ENCODE measurements at places on chromosomes 6 and 20. TPM values are rescaled to one million over a fixed set of nuclear protein-coding genes. Genes with fewer than 3 reads are reported as not detected.

- H3K27ac ChIP-seq = no peak overlapping the region
- H3K36me3 ChIP-seq = no peaks in the 10 kb centered on the region
- DNase-seq = no peak
- H3K4me3 ChIP-seq = no peak overlapping the region
- peaks cover 26% of the 10 kb centered on the region for H3K27me3 ChIP-seq
- peaks cover 4% of the 10 kb centered on the region for H3K4me1 ChIP-seq
These were observed 97.0 kb upstream of the KCNG1 start for GRCh38 chr20:51119914-51120313.

GRCh38 chr6:106973836-106974335, 643 bp downstream of the CD24 start:
- H3K4me3 ChIP-seq = peak overlapping the region; percentile 62
- no peak overlapping the region for H3K27ac ChIP-seq
- H3K36me3 ChIP-seq = no peaks in the 10 kb centered on the region
- peak; percentile 58 for DNase-seq
- H3K4me1 ChIP-seq = peaks cover 4% of the 10 kb centered on the region
- H3K27me3 ChIP-seq = peaks cover 57% of the 10 kb centered on the region

GRCh38 chr6:12203001-12203400, 87.2 kb upstream of the EDN1 start:
- peaks cover 10% of the 10 kb centered on the region for H3K27me3 ChIP-seq
- H3K27ac ChIP-seq = no peak overlapping the region
- DNase-seq = no peak
- H3K4me3 ChIP-seq = no peak overlapping the region
- H3K36me3 ChIP-seq = no peaks in the 10 kb centered on the region

GRCh38 chr6:133191323-133191722, 49.8 kb upstream of the EYA4 start:
- no peaks in the 10 kb centered on the region for H3K36me3 ChIP-seq
- DNase-seq = no peak
- H3K4me3 ChIP-seq = no peak overlapping the region
- no peak overlapping the region for H3K27ac ChIP-seq

GRCh38 chr20:35502352-35502751, 27.1 kb downstream of the C20orf173 start:
- H3K27me3 ChIP-seq = no peaks in the 10 kb centered on the region
- H3K36me3 ChIP-seq = peaks cover 70% of the 10 kb centered on the region
- peaks cover 23% of the 10 kb centered on the region for H3K4me1 ChIP-seq
- H3K4me3 ChIP-seq = no peak overlapping the region
- H3K27ac ChIP-seq = no peak overlapping the region

GRCh38 chr6:131638013-131638412, 911 bp downstream of the ENPP3 start:
- H3K27ac ChIP-seq = no peak overlapping the region
- no peak for DNase-seq
- no peaks in the 10 kb centered on the region for H3K27me3 ChIP-seq
- H3K4me3 ChIP-seq = no peak overlapping the region

- no peak overlapping the region for H3K4me3 ChIP-seq
- no peaks in the 10 kb centered on the region for H3K27me3 ChIP-seq
- peaks cover 6% of the 10 kb centered on the region for H3K4me1 ChIP-seq
- H3K36me3 ChIP-seq = peaks cover 1% of the 10 kb centered on the region
These were observed 587.5 kb upstream of the ARID1B start for GRCh38 chr6:156189714-156190113.

GRCh38 chr6:327538-328116, 35.3 kb downstream of the DUSP22 start:
- no peak overlapping the region for H3K4me3 ChIP-seq
- H3K4me1 ChIP-seq = peaks cover 6% of the 10 kb centered on the region
- H3K27ac ChIP-seq = no peak overlapping the region
- no peak for DNase-seq
- H3K27me3 ChIP-seq = no peaks in the 10 kb centered on the region

DNA sequence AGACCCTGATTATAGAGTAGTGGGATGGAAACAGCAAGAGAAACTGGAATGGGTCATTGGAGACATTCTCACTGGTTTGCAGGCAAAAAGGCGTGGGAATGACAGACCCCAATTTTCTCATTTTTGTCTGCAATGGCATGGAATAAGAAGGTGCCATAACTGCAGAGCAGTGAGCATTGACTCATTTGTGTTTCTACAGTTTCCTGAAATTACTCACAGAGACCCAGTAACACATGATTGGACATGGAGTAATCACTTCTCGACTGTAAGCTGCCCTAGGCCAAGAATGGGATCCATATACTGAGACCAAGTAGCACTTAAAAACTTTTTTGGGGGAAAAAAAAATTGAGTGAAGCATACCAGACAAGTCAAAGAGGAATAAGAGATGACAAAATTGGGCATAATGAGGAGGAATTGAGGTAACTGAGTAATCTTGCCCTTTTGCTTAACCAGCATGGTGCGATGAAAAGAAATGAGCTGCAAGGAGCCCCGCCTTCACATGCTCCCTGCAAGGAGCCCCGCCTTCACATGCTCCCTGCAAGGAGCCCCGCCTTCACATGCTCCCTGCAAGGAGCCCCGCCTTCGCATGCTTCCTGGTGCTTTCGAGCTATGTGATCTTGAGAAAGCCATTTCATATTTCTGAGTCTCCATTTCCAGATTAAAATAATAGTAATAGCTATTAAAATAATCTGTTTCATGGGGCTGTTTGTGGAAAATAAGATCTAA, 44.1 kb downstream of the NHSL1 start:
- H3K36me3 ChIP-seq = peaks cover 2% of the 10 kb centered on the region
- peak overlapping the region; percentile 60 for H3K4me3 ChIP-seq
- no peaks in the 10 kb centered on the region for H3K27me3 ChIP-seq
- H3K4me1 ChIP-seq = peaks cover 24% of the 10 kb centered on the region

GRCh38 chr20:45306431-45306982, at the start of gene RBPJL:
Gene RBPJL (plus strand): TSS chr20:45306840. CDS start chr20:45306923, 83 bp downstream.
- H3K27ac ChIP-seq = no peak within 1 kb of the TSS
- H3K27me3 ChIP-seq = peaks cover 16% of the 10 kb centered on the region
- peaks cover 8% of the 10 kb centered on the region for H3K36me3 ChIP-seq
- H3K4me3 ChIP-seq = no peak within 1 kb of the TSS

DNA sequence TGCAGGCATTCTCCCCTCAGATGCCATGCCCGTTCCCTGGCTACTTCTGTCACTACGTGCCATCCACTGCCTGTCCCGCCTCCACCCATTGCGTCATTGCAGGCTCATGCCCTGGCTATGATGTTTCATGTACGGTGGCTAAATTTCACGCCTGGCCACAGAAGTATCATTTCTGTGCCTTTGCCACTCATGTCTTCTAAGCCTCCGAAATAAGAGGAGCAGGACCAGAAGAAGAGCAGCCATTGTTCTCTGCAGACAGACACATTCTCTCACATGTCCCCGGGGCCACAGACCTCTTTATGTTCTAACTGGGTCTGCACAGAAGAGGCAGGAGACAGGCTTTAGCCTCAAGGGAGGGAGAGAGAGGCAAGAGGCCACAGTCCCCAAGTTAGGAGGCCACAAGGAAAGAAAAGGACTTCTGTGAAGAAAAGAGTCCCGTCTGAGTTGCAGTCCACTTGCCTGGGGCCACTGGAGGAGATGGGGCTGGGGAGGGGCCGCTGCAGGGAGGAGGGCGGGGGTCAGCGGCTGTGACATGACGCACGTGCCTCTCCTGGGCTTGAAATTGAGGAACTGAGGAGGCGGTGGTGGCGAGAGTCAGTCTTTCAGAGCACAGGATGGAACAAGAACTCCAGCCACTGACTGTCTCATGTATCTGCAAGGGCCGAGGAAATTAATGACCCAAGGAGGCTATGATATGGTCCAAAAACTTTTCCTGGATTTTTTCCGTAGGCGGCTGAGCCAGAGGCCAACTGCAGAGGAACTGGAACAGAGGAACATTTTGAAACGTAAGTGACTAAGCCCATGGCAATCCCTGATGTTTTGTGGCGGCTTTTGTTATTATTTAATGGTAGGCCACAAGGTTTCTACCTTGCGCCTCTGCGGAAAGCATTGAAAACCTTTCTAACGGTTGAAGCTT, 55.9 kb downstream of the TBC1D7 start:
- DNase-seq = no peak
- H3K36me3 ChIP-seq = peaks cover 4% of the 10 kb centered on the region
- no peak overlapping the region for H3K27ac ChIP-seq
- H3K4me1 ChIP-seq = peaks cover 22% of the 10 kb centered on the region
- H3K27me3 ChIP-seq = peaks cover 11% of the 10 kb centered on the region

DNA sequence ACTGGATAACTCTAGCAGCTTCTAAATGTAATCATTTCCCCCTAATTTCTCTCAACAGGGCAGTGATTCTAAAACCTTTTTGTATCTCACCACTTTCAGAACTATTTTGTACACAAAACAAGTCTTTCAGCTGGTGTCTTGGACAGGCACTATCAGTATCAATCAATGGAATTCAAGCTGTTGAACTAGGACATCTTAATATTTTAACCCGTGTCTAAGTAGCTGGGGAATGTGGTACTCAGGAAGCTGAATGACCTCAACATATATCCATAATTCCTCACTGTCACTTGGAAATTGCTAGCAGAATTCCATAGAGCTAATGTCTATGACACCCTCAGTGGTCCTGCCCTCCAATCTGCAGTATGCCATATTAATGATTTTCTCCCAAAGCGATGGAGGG, 24.5 kb downstream of the ADAT2 start:
- H3K4me3 ChIP-seq = no peak overlapping the region
- H3K4me1 ChIP-seq = peaks cover 3% of the 10 kb centered on the region
- peaks cover 13% of the 10 kb centered on the region for H3K36me3 ChIP-seq
- no peaks in the 10 kb centered on the region for H3K27me3 ChIP-seq

GRCh38 chr20:23513164-23513563, 22.2 kb downstream of the CST8 start:
- no peak overlapping the region for H3K4me3 ChIP-seq
- DNase-seq = no peak
- H3K36me3 ChIP-seq = no peaks in the 10 kb centered on the region
- no peaks in the 10 kb centered on the region for H3K27me3 ChIP-seq
- no peak overlapping the region for H3K27ac ChIP-seq
- H3K4me1 ChIP-seq = no peaks in the 10 kb centered on the region

DNA sequence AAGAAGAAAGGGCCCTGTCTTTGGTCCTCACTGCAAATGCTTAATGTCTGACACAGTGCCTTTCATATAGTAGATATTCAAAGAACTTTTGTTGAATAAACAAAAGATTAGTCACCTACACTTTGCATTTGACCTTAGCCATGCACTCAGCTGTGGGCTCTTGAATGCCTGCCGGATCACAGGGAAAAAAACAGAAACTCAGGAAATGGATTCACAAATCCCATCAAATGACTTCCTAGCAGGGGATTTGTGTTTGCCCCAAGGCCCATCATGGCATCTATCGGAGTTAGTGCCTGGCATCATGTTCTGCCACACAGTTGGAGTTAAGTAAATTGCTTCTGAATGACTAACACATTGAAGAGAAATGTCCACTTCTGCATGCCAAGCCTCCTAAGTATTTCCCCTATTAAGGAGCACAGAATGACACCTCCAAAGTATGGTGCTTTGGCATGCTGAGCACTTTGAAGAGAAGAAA, 72.3 kb upstream of the DST start:
- H3K4me3 ChIP-seq = no peak overlapping the region
- H3K27ac ChIP-seq = no peak overlapping the region
- no peaks in the 10 kb centered on the region for H3K36me3 ChIP-seq
- no peak for DNase-seq

- no peak for DNase-seq
- H3K36me3 ChIP-seq = no peaks in the 10 kb centered on the region
- H3K4me3 ChIP-seq = no peak overlapping the region
- H3K4me1 ChIP-seq = peaks cover 2% of the 10 kb centered on the region
- no peak overlapping the region for H3K27ac ChIP-seq
- H3K27me3 ChIP-seq = peaks cover 8% of the 10 kb centered on the region
These were observed 35.1 kb upstream of the DTNBP1 start for GRCh38 chr6:15697895-15698294.

DNA sequence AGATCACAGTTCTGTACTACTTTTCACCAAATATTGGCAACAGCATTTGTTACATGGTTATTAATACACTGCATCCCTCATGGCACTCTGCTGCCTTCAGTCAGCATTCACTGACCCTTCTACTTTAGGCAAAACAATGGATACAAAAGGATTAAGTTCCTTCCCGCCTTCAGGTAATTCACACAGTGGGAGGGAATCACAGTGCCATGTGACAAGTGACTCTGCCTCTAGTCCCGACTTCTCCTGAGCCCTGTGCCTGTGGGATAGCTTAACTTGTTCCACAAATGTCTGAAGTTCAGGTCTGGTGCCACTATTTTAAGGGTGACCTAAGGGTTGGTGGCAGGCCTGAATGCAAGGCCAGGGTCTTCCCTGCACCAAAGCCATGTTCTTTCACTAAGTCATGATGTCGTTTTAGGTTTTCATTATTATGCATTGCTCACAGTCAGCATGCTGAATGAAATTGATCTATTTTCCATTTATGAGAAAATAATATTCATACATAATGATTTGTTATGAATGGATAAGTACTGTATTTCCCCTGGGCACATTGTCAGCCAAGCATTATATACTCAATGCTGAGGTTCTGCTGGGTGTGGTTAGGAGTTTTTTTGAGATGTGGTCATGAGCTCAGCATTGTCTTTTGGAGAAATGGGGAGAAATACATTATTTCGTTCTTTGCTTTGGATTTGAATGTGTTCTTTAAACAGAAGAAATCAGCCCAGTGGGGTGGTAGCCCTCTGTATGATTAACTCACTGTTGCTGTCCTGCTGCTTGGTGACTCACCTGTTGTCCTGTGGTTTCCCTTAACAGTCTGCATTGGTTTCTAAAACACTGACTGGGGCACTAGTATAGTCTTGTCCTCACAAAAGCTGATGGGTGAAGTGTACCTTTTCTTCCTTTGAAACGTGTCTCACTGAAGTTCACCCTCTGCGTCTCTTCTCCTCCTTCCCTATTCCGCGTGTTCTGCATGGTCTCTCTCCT, 66.4 kb downstream of the AFDN start:
- no peak overlapping the region for H3K27ac ChIP-seq
- no peak for DNase-seq
- H3K27me3 ChIP-seq = no peaks in the 10 kb centered on the region
- H3K4me1 ChIP-seq = no peaks in the 10 kb centered on the region

GRCh38 chr6:1838604-1839213, 229.0 kb downstream of the FOXC1 start:
- H3K27me3 ChIP-seq = no peaks in the 10 kb centered on the region
- no peak for DNase-seq
- no peak overlapping the region for H3K27ac ChIP-seq
- H3K36me3 ChIP-seq = no peaks in the 10 kb centered on the region
- H3K4me1 ChIP-seq = no peaks in the 10 kb centered on the region

DNA sequence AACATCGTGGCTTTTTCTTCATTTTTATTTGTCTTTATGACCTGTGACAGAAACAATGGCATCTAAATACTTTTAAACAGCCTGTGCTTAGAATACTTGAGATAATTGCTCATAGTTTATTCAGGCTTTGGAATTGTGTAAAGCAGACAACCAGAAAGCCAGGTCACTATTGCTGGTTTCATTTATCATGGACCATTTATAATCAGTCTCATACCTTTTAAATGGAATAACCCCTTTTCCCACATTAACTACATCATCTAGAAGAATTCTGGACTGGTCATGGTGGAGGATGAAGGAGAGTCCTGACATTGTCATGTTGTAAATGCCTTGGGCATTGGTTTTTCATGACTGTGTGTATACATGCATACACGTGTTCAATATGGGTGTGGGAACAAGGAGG, 661.5 kb downstream of the EPM2A start:
- H3K4me3 ChIP-seq = no peak overlapping the region
- H3K27me3 ChIP-seq = peaks cover under 1% of the 10 kb centered on the region
- no peaks in the 10 kb centered on the region for H3K4me1 ChIP-seq

The SPATS1 gene
- not detected for total RNA-seq

The PAK1IP1 gene
- 39.1 TPM for total RNA-seq

The FNDC1 gene
- not detected for total RNA-seq

The OR2J1 gene
- not detected for total RNA-seq

The SDC4 gene
- total RNA-seq = 185 TPM

The CRIP3 gene
- total RNA-seq = 0.79 TPM

The OPRL1 gene
- 0.28 TPM for total RNA-seq

The CAP2 gene
- total RNA-seq = not detected

The LY86 gene
- total RNA-seq = 1.2 TPM

The CCR6 gene
- not detected for total RNA-seq

The TTBK1 gene
- 0.72 TPM for total RNA-seq

The VGLL2 gene
- not detected for total RNA-seq

The ZFP64 gene
- 12.8 TPM for total RNA-seq

The DACT2 gene
- 1.8 TPM for total RNA-seq

Measured in activated CD4-positive, alpha-beta T cell treated with anti-CD3 and anti-CD28 coated beads, Interleukin-2, amount 10 ng/mL, durations not matched to agents 24 days and 14 days (primary cell).